ENCODE measurements at places on chromosomes 3 and 15.

DNA sequence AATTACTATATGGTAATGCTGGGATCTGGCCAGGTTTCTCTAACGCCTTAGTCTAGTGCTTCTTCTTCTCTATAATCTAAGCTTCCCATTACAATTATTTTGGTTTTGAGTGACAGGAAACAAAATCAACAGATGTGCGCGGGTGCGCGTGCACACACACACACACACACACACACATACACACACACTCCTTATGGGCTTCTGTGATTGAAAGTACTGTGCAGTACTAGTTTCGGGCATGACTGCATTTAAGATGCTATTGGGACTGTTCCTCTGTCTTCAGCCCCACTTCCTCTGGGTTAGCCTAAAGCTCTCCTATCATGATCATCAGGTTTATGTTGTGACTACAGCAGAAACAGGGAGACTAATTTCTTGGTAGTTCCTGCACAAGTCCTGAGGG lies 32.2 kb downstream of the EPHB1 start:
- DNase-seq: no peak

GRCh38 chr3:130826516-130827182 lies 67.2 kb upstream of the ATP2C1 start:
- DNase-seq: no peak

- DNase-seq: no peak
Measured at GRCh38 chr3:69735893-69736292, 3.4 kb upstream of the MITF start.

DNA sequence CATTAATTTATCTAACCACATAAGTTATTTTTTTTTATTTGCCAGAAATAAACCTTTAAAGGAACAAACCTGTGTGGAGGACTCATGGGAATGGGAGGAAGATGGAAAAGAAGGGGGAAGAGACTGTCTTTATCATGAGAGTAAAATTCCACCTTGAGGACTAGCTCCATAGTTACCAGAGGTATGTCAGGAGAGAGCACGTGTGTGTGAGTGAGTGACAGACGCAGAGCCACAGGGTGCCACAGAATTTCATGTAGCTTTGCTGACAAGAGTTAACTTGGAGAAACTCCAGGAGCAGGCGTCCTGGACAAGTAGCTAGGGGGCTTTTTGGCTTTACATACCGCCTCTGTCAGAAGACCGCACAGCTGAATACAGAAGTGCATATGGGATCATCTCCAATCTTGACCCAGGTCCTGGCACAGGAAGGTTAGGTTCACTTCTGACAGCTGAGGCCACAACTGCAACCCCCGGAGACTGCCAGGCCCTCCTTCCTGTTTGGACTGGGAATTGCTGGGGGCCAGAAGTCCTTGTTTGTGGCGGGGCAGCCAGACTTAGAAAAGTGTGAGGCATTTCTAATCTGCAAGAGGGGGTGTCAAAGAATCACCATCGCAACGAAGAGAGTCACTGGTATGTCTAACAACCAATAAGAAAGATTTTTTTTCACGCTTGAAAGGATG lies 197.8 kb upstream of the TPM1 start:
- DNase-seq: no peak

DNA sequence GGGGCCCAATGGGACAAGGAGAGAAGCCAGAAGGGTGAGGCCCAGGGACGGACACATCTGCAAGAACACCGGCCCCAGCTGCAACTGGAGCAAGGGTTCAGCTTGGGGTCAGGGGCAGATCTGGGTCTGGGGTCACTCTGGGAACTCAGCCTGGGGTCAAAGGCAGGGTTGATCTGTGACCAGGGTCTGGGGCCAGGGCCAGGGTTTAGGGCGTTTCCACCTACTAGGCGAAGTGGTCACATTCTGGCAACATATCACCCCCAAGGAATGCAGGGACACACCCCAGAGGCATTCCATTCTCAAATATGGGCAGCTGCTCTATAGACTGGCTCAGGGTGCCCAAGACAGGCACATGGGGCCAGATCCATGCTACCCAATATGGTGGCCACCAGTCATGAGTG lies 9.0 kb downstream of the UROC1 start:
- no peak for DNase-seq

DNA sequence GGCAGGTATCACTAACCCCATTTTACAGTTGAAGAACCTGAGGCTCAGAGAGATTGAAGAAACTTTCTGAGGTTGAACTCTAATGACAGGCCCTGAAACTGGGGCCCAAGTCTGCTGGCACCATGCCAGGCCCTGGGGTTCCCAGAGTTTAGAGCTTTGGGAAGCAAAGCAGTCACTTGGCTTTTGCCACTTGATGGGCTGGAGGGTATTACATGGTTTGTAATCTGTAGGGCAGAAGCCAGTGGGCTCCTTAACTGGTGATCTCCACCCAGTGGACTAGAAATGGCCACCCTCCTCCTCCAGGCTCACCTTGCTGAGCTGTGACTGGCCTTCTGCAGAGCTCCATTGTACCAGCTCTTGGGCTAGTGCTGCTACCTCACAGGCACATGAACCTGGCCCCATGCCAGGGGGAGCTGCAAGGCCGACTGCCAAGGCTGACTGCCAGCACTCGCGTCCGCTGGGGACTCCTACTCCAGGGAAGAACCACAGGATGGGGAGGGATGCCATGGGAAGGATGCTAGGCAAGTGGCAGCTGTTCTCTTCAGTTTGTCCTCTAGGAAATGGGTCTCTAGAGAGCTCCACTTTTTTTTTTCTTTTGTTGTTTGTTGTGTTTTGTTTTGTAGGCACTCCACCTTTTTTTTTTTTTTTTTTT lies 104.8 kb downstream of the ETFA start:
- no peak for DNase-seq

GRCh38 chr3:138025553-138025952 lies 15.6 kb downstream of the CLDN18 start:
- no peak for DNase-seq

GRCh38 chr3:156661155-156661554 lies 13.2 kb upstream of the TIPARP start:
- DNase-seq: no peak

- DNase-seq: no peak
Measured at GRCh38 chr3:183339461-183340086, 86.5 kb downstream of the B3GNT5 start.

DNA sequence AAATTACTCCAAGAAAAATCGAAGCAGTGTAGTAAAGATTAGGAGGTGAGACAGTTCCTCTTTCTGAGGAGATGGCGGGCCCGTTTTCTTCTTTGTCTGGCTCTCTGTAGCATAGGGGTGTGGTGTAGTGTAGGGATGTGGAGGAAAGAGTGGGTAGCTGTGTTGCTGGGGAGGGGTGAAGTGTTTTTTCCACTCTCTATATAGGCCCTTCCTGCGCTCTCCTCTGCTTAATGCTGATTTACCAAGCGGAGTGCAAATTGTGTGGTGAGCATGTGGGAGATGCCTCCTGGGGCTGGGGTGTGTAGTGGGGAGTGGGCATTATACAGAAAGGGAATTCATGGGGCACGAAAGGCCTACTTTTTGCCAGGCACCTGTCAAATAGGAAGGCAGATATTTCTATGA lies 94.9 kb downstream of the ST6GAL1 start:
- DNase-seq: no peak

DNA sequence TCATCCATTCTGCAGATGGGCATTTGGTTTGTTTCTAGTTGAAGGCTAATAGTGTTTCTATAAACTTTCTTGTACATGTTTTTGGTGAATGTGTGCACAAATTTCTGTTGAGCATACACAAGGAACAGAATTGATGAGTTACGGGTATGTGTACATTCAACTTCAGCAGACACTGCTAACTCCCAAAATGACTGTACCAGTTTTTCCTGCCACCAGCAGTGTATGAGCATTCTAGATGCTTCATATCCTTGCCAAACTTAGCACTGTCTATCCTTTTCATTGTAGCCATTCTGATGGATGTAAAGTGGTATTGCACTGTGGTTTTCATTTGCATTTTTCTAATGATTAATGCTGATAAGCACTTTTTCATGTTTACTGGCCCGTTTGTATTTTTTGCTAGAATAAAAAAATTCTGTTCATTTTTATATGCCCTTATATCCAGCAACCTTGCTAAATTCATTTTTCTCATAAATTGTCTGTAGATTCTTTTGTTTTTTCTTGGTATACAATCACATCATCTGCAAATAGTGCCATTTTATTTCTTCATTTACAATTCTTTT lies 110.2 kb downstream of the ATP1B3 start:
- no peak for DNase-seq

GRCh38 chr15:82730022-82730530 lies 20.4 kb upstream of the AP3B2 start:
- DNase-seq: no peak

DNA sequence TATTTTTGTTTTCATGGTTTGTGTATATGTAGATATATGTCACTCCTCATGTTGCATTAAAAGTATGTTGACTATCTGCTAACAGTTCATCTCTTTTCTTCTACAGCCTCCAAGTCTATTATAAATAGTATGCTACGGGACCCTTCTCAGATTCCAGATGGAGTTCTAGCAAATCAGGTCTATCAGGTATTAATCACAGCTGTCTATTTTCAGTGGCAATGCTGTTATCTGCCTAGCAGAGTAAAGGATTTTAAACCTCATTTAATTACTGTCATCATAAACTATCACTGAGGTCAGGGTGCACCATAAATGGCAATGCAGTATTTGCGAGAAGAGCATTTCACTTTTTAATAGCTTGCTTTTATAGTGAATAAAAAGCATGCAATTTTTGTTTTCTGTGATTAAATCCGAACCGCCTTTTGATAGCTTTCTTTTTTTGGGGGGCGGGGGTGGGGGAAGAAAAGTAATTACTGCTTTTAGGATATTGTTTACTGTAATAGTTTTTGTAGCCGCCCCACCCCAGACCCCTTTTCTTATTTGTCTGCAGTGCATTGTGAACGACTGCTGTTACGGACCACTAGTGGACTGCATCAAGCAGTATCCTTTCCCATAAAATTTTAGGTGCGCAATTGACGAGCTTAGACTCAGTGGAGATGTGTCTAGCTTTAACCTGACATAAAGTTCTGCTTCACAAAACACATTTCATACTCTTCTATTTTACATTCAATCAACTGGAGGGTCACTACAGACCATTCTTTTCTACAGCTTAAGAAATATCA lies 112.3 kb downstream of the CDIN1 start:
- DNase-seq: no peak

- DNase-seq: no peak
Measured at GRCh38 chr15:81279621-81280485, 44.1 kb downstream of the STARD5 start.

DNA sequence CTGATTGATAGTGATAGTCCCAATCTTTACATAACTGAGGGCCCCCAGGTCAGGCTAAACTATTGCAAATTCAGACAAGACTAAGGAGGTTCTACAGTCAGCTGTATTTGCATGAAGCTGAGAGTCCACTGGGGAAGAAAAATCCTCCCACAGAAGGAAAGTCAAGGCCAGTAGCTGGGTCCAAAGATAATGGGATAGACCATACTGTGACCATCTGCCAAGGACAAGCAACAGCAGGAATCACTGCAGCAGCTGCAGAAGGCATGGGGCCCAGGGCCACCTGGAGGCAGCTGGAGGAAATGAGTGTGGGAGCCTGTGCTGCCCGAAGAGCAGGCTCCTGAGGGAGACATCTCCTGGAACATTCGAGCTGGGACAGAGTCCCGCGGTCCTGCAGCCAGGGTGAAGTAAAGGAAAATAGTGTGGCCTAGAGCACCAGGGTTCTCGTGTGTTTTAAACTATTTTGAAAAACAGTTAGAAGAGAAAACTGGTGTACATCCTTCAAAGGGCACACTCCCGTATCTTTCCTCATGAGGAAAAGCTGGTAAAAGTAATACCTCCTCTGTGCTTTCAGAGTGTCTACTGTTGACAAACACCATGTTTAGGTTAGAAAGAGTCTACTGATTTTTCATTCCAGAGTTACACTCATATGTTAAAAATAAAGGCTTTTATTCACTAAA lies 13.2 kb upstream of the TMEM212 start:
- no peak for DNase-seq

DNA sequence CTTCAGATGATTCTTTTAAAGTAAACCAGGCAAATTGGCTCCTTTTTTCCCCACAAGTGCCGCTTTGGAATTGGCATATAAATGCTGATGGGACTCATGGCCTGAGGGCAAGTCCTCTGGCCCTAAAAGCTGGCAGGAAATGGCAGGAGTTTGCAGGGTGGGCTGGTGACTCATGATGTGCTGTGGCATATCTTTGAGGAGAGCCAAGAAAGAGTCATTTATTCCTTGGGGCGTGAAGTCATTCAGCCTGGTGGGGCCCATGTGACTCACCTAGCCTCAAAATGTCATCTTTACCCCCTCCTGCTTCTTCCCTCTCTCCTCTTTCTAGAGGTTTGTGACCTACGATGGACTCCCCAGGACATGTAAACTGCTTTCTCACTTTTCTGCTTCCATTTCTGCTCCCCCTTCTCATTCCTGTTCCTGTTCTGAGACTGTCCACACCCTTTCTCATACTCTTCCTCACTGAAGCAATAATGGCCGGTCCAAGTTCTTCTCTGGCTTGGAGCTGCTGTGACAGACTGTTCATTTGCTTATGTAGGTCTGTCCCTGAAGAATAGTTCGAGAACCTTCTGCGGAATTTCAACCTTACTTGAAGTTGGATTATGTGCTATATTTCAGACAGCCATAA lies 326.1 kb downstream of the SATB1 start:
- no peak for DNase-seq

GRCh38 chr15:67184208-67184925 lies 70.1 kb downstream of the AAGAB start:
- DNase-seq: no peak

- no peak for DNase-seq
Measured at GRCh38 chr15:58362262-58362922, 69.4 kb upstream of the LIPC start.

- DNase-seq: no peak
Measured at GRCh38 chr3:157429708-157430107, 6.9 kb upstream of the PTX3 start.

DNA sequence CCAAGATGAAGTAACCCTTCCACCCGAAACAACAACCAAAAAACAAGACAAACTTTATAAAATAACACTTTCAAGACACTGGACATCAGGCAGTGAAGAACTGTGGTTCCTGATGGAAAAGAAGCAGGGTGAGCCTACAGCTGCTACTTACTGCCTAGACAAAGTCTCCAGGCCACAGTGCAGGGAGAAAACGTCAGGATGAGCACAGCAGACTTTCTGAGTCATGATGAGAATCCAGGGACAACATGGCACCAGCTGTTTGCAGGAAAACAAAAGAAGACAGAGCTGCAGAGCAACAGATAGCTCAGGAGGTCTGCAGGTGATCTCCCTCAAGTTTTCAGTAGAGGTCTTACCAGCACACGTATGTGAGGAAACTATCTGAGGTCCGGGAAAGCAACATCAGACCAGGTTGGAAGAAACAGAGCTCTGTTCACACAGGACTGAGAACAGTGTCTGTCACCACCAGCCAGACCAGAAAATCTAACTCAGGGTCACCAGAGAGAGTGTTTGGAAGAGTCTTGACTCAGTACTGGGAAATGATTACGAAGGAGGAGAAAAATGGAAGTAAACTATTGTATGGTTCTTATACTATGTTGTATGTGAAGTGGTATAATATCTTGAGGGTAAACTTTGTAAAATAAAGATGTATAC lies 108.9 kb downstream of the ANO10 start:
- no peak for DNase-seq

GRCh38 chr15:81921163-81921562 lies 124.7 kb downstream of the MEX3B start:
- no peak for DNase-seq
